Stimulated activated CD8-positive, alpha-beta memory T cell treated with anti-CD3 and anti-CD28 coated beads, Interleukin-12 subunit alpha, Interleukin-12 subunit beta, amount 100 ng/mL, for 4 hours (primary cell): ENCODE measurements at places on chromosomes 11 and 22.

DNA sequence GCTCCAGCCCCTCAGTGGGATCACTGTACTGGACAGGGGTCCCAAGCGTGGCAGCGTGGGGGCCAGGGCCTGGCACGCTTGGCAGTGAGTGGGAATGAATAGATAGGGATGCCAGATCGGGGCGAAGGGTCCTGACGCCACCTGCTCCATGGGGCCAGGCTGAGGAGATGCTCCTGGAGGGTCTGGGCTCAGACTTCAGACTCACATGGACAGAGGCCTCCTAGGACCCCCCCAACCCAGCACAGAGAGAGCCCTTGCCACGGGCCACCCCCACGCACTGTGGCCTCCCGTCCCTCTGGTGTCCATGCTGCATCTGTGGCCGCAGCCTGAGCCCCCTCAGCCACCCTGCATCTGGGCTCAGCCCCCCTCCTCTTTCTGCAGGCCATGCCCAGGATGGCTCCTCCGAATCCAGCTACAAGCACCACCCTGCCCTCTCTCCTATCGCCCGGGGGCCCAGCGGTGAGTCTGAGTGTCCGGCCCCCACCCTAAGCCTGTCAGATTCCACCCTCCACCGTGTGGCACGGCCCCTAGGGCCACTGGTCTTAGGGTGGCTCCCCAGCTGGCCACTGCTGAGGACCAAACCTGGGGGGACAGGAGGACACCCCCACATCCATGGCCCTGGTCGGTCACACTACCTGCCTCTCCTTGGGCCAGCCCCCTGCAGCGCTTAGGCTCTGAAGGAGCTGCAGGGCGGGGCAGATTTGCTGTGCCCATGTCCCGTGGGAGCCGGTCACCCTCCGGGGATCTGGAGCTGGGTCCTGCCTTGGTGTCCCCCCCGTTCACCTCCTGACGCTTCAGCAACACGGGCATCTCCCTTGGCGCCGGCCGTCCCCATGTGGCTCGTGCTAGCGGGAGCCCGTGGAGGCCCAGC lies 2.7 kb downstream of the MUC5AC start:
- DNase-seq: no peak

DNA sequence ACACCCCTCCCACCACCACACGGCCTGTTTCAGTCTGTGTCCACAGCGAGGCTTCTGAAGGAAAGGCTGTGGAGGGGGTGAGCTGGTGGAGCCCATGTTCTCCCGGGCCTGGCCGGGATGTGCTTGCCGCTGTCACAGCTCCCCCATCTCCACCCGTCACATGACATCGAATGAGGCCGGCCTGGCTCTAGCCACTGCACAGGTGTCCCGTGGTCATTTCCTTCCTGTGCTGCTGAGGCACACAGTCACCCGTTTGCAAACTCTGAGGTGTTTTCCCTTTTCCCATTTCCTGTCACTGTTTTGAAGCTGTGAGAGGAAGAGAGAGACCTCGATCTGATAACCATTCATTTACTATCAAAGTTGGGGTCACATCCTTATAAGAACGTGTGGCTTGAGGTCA lies 55.7 kb upstream of the CLDN5 start:
- DNase-seq: no peak

GRCh38 chr11:61776561-61777075 lies 15.8 kb downstream of the TMEM258 start:
- no peak for DNase-seq

GRCh38 chr11:44927174-44927661 lies 23.5 kb downstream of the TP53I11 start:
- DNase-seq: peak; percentile 27

DNA sequence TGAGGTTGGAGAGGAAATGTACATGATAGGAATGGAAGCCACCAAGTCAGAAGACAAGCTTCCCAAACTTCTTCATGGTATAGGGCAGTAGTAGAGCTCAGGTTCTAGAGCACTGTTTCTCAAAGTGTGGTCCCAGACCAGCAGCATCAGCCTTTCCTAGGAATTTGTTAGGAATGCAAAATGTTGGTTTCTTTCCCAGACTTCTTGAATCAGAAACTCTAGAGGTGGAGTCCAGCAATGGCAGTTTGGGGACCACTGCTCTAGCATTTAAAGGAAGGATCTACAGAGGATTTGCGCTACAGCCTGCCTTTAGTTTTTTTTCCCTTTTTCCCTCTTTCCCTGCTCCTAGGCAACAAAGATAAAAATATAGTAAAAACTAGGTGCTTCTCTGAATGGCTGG lies 17.0 kb upstream of the MMP12 start:
- no peak for DNase-seq

GRCh38 chr11:95939091-95939490 lies 15.2 kb upstream of the MTMR2 start:
- no peak for DNase-seq

DNA sequence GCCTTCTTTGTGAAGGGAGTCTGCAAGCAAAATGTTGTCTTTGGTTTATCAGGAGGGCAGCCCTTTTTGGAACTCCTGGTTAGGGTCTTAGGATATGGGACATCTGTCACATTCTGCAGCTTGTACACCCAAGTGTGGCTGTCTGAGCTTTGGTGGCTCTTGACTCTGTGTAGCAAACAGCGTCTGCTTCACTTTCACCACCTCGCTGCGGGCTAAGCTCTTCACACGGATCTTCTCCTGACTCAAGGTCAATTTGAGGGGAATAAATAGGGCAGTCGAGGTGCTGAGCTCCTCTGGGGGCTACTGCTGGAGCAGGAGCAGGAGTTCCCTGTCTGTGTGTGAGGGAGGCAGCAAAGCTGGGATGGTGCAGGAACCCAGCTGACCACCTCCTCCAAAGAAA lies 10.6 kb downstream of the MICAL2 start:
- no peak for DNase-seq

GRCh38 chr11:47278058-47278457 lies 8.1 kb downstream of the MADD start:
- DNase-seq: no peak

- no peak for DNase-seq
Measured at GRCh38 chr22:39481054-39481453, 21.0 kb upstream of the MIEF1 start.

GRCh38 chr22:21866833-21867527 lies 465 bp downstream of the MAPK1 start:
- peak; percentile 8 for DNase-seq

DNA sequence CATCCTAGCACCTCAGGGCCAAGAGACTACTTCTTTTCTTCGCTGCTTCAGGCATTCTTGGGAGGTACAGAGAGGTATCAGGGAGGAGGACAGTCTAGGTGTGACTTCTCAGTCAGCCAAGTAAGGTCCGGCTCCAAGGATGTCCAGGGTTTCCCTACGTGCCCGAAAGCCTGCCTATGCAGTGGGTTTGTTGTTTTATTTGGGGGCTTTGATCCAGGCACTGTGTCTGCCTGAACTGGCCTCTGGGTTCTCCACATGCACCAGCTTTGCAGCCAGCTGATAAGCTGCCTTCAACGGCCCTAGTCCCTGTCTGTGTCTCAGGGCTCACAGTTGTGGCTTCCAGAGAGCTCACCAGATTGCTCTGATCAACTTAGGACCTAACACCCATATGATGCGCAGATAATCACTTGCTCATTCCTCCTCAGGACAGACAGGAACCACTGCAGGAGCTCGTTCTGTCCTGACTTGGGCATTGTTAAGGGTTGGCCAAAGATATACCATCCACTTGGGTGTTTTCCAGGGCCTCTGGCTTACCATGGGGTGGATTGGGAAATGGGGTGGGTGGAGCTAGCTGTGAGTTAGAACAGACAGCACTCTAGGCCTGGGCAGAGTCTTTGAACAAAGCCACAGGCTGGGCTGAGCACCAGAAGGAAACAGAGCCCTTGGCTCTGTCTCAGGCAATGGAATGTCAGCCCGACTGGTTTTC lies 45.5 kb upstream of the CRYBB3 start:
- no peak for DNase-seq

DNA sequence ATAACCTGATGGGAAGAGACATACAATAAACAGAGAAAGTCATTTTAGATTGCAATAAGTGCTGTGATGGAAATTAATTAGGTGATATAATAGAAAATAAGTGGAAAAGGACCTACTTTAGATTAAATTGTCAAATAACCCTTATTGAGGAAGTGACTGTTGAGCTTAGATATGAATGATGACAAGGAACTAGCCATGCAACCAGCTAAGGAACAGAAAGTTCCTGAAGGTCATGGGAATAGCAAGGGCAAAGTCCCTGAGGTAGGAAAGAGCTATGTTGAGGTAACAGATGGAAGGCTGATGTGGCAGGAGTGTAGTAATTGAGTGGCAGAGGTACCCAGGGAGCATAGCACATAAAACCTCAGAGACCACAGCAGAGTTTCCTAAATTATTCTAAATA lies 135.2 kb downstream of the WNT11 start:
- no peak for DNase-seq

DNA sequence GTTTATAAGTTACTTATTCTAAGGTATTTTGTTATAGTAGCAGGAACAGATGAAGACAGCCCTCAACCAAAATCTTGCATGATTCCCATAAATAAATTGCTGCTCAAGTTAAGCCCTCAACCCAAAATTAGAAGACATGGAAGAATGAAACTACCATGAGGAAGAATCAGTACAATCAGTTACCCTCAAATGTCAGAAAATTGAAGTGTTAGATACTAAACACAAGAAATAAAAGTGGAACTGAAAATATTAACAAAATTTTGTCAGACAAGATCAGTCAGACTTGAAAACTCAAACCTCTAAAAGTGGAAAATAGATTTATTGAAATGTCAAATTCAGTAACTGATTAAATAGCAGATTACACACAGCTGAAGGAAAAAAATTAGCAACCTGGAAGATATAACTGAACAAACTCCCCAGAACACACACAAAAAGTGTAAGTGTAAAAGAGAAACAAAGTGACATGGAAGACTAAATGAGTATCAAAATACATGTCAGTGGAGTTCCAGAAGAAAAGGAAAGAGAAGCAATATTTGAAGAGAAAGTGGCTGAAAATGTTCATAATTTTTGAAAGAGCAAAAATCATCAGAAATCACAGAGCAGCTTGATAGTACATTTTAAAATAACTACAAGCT lies 49.5 kb upstream of the GNAZ start:
- DNase-seq: no peak

DNA sequence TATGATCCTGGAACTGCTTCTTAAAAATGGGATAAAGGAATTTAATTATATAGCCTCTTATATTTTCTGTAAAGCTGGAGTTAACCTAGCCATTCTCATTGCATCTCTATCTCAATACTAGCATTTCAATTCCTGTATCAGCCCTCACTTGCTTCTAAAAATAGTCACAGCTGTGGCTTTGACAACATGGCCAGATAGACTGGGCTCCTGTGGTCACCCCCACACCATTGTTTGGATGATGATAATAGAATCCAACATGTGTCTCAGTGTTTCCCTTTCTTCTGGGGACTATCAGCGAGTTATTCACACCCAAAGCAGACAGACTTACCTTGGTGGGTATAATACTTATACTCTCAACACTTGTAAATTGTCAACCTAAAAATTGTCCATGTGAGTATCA lies 6.9 kb downstream of the VWA5A start:
- DNase-seq: no peak

DNA sequence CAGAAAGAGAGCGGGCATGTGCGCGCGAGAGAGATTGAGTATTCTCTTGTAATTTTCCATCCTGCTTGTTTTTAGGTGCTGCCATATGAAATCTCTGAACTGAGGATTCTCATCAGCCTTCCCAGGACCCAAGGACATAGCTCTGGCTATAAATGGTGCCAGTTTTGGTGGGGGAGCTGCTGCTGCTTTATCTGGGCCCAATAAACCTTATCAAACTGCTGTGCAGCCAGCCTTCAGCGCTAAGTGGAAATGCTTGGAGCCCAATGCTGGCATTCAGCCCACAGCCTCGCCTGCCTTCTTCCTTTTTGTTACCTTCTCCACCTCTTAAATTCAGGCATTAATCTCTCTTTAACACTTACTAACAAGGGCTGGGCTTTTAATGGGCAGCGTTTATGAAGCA lies 2.4 kb upstream of the ZBTB16 start:
- no peak for DNase-seq
